Heart left ventricle (tissue), 16 donors: ENCODE measurements at places on chromosomes 2 and 18.

- no peaks in the 10 kb centered on the region for H3K36me3 ChIP-seq
- H3K4me3 ChIP-seq: no peak overlapping the region
- H3K27me3 ChIP-seq: peaks cover 14% of the 10 kb centered on the region
- no peaks in the 10 kb centered on the region for H3K4me1 ChIP-seq
- H3K27ac ChIP-seq: no peak overlapping the region
- DNase-seq: no peak
These were observed 3.9 kb downstream of the EVA1A start for GRCh38 chr2:75556679-75557366.

DNA sequence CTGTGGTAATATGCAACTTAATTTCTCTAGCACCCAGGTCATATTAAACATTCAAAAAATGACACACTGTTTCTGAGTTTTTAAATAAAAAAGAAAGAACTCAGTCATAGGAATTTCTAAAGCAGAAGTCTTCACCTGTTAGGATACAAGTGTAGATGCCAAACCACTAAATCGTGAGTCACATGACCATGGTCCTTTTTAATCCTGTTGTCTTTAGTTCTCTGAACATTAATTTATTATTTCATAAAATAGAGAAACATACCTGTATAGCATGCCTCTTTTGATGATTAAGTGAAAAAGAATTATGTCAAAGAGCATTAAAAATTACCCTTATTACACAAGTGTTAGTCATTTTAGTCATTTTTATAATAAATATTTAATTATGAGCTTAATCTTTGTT lies 398.8 kb downstream of the CCDC85A start:
- DNase-seq: no peak
- no peaks in the 10 kb centered on the region for H3K4me1 ChIP-seq
- H3K27ac ChIP-seq: no peak overlapping the region
- H3K4me3 ChIP-seq: no peak overlapping the region
- H3K27me3 ChIP-seq: no peaks in the 10 kb centered on the region
- no peaks in the 10 kb centered on the region for H3K36me3 ChIP-seq

- no peaks in the 10 kb centered on the region for H3K36me3 ChIP-seq
- no peak for DNase-seq
- H3K27me3 ChIP-seq: no peaks in the 10 kb centered on the region
- no peak overlapping the region for H3K27ac ChIP-seq
- H3K4me1 ChIP-seq: peaks cover 18% of the 10 kb centered on the region
These were observed 113.4 kb downstream of the ZBTB7C start for GRCh38 chr18:48295586-48296311.

GRCh38 chr2:241702155-241703031 lies 554 bp downstream of the ING5 start:
- H3K36me3 ChIP-seq: peaks cover 3% of the 10 kb centered on the region
- peak overlapping the region; percentile 95 for H3K27ac ChIP-seq
- H3K27me3 ChIP-seq: no peaks in the 10 kb centered on the region

- no peak for DNase-seq
- no peak overlapping the region for H3K27ac ChIP-seq
- H3K4me3 ChIP-seq: no peak overlapping the region
- H3K36me3 ChIP-seq: no peaks in the 10 kb centered on the region
- no peaks in the 10 kb centered on the region for H3K4me1 ChIP-seq
- no peaks in the 10 kb centered on the region for H3K27me3 ChIP-seq
These were observed 5.4 kb upstream of the CRYGC start for GRCh38 chr2:208134928-208135586.

GRCh38 chr2:229081411-229081810 lies 189.7 kb downstream of the PID1 start:
- no peak overlapping the region for H3K27ac ChIP-seq
- H3K4me1 ChIP-seq: no peaks in the 10 kb centered on the region
- no peaks in the 10 kb centered on the region for H3K27me3 ChIP-seq

- no peaks in the 10 kb centered on the region for H3K4me1 ChIP-seq
- H3K27ac ChIP-seq: no peak overlapping the region
- H3K4me3 ChIP-seq: no peak overlapping the region
- no peak for DNase-seq
- no peaks in the 10 kb centered on the region for H3K36me3 ChIP-seq
These were observed 84.5 kb downstream of the INHBB start for GRCh38 chr2:120430501-120430830.
